Endothelial cell of umbilical vein (primary cell): ENCODE measurements at places on chromosomes 2 and 18. TPM values are rescaled to one million over a fixed set of nuclear protein-coding genes. Genes with fewer than 3 reads are reported as not detected.

The DLGAP1 gene
- 0.81 TPM in 1 of 2 replicates, not detected in the other for total RNA-seq

The RHBDD1 gene
- 16.1 and 19.4 TPM in 2 replicates for total RNA-seq

The RFX8 gene
- total RNA-seq: 0.46 and 1.00 TPM in 2 replicates

The ITPRIPL1 gene
- total RNA-seq: 4.6 and 5.8 TPM in 2 replicates

The SERPINB11 gene
- total RNA-seq: not detected in 2 replicates

The NEDD4L gene
- total RNA-seq: 78.9 and 95.9 TPM in 2 replicates

The ASPRV1 gene
- 0.15 and 0.48 TPM in 2 replicates for total RNA-seq

The DNAJC10 gene
- 171 and 201 TPM in 2 replicates for total RNA-seq

The CCDC148 gene
- 0.69 TPM in 1 of 2 replicates, not detected in the other for total RNA-seq

The LYPD1 gene
- 59.0 and 76.6 TPM in 2 replicates for total RNA-seq

The TMEM37 gene
- 2.9 and 3.5 TPM in 2 replicates for total RNA-seq

The DSG4 gene
- total RNA-seq: not detected in 2 replicates

The TEKT4 gene
- not detected in 2 replicates for total RNA-seq

The BCL2L11 gene
- 22.2 and 26.6 TPM in 2 replicates for total RNA-seq

The PCARE gene
- not detected in 2 replicates for total RNA-seq

The KCNK3 gene
- total RNA-seq: not detected in 2 replicates

The UGT1A4 gene
- total RNA-seq: not detected in 2 replicates

The REG1B gene
- total RNA-seq: not detected in 2 replicates

The NDUFS1 gene
- 93.2 and 95.5 TPM in 2 replicates for total RNA-seq

The ATP8B1 gene
- 86.5 and 100 TPM in 2 replicates for total RNA-seq

The CYP20A1 gene
- 19.7 and 26.5 TPM in 2 replicates for total RNA-seq

The LCT gene
- total RNA-seq: 0.07 TPM in 1 of 2 replicates, not detected in the other

The ELAC1 gene
- 6.0 and 7.6 TPM in 2 replicates for total RNA-seq

The ELOA2 gene
- total RNA-seq: not detected in 2 replicates

The MAP4K4 gene
- 251 and 269 TPM in 2 replicates for total RNA-seq

The PDCD1 gene
- total RNA-seq: not detected in 2 replicates

The FMNL2 gene
- 25.5 and 28.0 TPM in 2 replicates for total RNA-seq

The ACTG2 gene
- total RNA-seq: not detected in 2 replicates

The MAP2 gene
- total RNA-seq: 46.1 and 61.2 TPM in 2 replicates

The POTEJ gene
- 0.24 TPM in 1 of 2 replicates, not detected in the other for total RNA-seq

The NEU2 gene
- total RNA-seq: not detected in 2 replicates

The GREB1 gene
- total RNA-seq: 0.23 and 0.58 TPM in 2 replicates
